ENCODE measurements at places on chromosomes 5 and 9.
A peak's percentile ranks its signal among the peaks of the same experiment; 100 is the strongest.

DNA sequence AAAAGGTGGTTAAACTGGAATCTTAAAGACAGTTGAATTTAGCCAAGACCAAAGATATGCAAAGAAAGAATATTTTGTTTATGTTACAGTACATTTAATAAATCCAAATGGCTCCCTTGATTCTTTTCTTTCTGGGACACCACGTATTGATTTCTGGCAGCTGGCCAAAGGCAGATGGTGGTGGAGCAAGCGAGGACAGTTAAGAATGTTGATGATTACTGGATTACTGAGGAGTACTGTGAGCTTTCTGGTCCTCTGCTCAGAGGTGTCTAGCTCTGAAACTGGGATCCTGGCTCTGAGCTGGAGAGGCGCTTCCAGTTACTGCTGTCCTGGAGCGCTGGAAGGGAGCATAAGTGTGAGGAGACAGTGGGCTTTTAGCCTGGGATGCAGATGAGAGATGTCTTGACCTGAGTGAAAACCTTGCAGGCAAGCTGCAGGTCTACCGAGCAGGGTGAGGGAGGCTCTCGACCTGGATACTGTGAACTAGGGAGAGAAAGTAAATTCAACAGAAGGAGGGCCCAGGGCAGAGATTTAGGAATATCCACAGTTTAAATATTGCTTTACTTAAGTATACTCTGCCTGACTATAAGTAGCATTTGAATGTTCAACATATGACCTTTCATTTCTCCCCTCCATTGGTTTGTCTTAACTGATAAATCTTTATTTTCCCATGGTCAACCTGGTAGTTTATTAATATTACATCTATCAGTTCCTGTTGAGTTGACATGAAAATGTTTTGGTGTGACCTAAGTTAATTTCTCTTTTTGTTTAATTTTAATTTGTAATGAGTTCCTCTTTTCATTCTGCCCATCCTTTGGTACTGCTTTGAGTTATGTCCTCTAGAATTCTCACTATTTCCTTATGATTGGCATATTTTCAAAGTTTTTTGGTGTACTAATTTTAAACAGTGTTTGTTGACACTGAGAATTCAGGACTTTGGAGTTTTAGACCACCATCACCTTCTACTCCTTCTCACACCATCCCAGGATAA, 3.7 kb downstream of the SYK start:
- no peak for DNase-seq

- no peak for DNase-seq
Measured at GRCh38 chr5:64788156-64788555, 19.4 kb downstream of the CWC27 start.

GRCh38 chr9:33300546-33300945, 10.2 kb downstream of the NFX1 start:
- no peak for DNase-seq

DNA sequence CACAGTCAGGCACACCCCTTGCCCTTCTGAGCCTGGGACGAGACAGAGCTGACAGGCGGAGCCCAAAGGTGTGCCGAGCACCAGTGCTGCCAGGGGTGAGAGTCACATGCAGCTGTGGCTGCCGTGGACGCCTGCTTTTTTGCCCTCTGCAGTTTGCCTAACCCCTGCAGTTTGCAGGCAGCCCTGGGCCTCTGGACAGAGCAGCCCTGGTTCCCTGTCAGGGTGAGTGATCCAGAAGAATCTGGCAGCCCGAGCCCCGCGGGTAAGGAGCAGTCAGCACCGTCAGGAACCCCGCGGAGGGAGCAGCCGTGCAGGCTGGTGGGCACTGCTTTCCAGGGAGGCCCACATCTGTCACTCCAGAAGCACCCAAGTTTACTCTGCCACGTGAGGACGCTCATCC, 30.3 kb downstream of the CEP72 start:
- no peak for DNase-seq

- DNase-seq = peak; percentile 46
Measured at GRCh38 chr9:105245029-105245890, 809 bp downstream of the SLC44A1 start.

DNA sequence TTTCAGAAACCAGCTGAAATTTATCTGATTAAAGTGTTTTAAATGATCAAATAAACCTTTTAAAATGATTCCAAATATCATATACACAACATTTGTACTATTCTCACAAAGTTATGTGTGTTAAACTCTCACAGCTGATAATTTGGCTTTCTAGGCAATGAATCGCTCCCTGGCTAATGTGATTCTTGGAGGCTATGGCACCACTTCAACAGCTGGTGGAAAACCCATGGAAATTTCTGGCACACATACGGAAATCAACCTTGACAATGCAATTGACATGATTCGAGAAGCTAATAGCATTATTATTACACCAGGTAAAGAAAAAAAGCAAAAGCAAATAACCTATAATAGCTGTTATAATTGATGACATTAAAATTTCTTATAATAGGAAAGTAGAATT, 72.4 kb downstream of the NNT start:
- no peak for DNase-seq

DNA sequence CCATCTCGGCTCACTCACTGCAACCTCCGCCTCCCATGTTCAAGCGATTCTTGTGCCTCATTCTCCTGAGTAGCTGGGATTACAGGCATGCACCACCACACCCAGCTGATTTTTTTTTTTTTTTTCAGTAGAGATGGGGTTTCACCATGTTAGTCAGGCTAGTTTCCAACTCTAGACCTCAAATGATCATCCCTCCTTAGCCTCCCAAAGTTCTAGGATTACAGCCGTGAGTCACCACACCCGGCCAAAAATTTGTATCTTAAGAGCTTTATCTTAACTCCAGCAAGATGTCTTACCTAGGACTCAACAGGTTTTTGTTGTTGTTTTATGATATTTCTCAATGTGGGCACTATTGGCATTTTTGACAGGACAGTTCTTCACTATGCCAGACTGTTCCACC, 27.9 kb downstream of the LYRM7 start:
- no peak for DNase-seq

DNA sequence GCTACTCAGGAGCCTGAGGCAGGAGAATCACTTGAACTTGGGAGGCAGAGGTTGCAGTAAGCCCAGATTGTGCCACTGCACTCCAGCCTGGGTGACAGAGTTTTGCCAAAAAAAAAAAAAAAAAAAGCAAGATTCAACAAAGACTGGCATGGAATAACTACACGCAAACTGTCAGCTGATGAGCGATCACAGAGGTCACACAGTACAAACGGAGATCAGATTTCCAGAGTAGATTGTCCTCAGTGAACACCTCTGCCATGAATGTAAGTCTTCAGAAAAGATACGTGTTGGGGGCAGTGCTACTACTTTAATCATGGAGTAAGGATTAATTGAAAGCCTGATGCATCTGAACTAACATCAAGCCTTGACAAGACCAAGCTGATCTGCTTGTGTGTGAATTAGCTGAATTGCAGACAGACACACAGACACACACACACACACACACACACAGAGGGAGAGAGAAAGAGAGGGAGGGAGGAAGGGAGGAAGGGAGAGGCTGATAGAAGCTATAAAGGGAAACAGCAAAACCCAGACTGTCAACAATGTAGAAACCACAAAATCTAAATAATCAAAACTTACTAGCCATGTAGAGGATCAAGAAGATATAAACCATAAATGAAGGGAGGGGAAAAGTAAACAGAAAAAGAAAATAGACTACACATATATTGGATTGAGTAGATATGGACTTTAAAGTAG, 222.9 kb upstream of the ZNF462 start:
- no peak for DNase-seq

- no peak for DNase-seq
Measured at GRCh38 chr5:2888520-2889060, 137.1 kb upstream of the IRX2 start.

- DNase-seq = no peak
Measured at GRCh38 chr5:75862872-75863271, 145.6 kb upstream of the POC5 start.

DNA sequence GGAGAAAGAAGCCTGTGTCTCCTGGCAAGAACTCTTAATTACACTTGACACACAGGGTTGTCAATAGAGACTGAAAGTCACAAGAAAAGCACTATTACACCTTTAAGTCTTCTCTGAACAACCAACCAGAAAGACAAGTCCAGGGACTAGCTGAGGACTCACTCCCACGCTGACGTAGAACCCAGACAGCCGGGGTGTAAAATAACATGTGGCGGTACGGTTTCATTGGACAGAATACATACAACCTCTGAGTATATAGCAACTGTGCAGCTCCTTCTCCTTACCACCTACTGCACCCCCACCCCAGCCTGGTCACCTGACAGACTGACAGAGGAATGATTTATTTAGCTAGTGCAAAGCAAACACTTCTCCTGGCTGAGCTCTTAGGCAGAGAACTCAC, 103.4 kb upstream of the RASEF start:
- DNase-seq = no peak

DNA sequence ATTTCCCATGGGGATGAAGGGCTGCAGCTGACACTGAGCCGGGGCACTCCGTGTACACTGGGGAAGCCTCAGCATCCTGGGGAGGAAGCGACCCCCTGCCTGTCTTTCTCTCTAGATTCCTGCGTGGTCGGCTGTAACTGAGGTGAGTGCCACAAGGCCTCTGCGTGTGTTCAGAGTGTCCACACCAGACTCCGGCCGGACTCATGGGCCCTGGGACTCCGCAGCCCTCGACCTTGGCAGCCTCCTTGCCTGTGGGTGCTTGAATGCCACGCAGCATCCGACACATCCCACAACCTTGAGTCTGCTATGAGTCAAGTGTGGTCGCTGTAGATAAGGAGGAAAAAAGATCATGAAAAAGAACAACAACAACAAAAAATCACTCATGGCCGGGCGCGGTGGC, 23.4 kb downstream of the PAEP start:
- no peak for DNase-seq

GRCh38 chr5:10501554-10502075, 59.9 kb downstream of the ROPN1L start:
- DNase-seq = no peak

DNA sequence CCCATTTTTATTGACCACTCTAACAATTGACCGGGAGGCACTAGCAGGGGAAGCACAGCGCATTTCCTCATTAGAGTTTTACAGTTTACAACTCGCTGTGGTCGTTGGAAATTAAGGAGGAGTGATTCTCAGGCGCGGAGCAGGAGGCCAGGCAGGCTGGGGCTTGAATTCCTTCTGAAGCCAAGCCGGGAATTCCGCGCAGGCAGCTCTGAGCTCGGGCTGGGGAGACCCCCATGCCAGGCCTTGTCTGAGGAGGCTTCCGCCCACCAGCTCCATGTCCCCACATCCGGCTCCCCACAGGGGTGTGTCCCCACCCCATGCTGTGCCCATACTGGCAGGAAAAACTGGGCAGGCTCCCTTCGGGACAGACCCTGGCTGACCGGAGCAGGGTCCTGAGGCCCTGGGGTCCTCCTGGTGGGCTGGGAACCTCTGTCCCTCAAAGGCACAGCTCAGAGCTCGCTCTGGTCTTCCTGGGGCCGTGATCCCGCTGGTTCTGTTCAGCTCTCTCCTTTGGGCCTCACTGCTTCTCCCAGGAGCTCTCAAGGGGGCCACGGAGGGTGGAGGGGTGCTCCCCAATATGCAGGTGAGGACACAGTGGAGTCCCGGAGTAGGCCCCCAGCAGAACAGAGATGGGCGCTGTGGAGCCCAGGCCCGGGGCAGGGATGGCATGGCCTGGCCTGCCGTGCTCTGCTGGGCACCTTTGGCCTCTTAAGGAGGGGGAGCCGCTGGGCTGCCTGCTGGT, 1.3 kb upstream of the NRARP start:
- DNase-seq = peak; percentile 16

GRCh38 chr5:141155540-141156374, 5.9 kb downstream of the PCDHB6 start:
- DNase-seq = no peak

- peak; percentile 64 for DNase-seq
Measured at GRCh38 chr5:115068239-115069086, 101.2 kb downstream of the TRIM36 start.

DNA sequence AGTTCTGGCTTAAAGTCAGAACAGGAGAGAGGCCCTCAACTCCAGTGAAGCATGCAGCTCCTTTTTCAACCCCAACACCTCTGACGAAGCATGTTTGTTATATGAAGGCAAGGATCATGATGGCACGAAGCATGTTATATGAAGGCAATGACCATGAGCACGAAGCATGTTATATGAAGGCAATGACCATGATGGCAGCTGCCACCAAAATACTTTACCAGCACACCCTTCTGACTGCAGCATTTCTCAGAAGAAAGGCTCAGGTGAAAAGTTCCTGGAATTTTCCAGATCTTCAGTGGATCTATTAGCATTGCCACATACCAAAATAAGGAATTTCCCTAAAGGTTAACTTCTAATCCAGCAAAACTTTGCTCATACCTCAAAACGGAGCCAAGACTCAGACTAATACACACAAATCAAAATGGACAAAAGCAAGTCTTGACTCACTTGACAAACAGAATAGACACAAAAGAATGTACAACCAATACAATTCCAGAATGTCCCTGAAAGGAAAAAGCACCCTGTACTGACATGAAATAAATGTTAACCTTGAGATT, 217.4 kb downstream of the FANCC start:
- DNase-seq = no peak

DNA sequence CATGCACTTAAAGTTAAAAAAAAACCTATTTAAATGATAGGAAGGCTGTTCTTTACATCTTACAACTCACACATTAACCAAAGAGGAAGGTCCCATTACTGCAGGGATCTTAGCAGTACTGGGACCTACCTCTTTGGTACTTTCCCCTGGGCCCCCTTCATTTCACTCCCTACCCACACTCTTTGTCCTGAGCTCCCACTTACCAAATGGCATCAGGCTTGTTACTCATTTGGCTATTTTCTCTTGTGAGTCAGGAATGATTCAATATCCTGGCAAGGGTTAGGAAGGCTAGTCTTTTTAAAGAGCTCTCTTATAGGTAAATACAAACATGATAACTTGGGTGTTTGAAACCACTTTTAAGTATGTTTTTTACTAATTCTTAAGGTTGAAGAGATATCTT, 117.4 kb upstream of the ELL2 start:
- DNase-seq = no peak

GRCh38 chr5:61638476-61638875, 306.4 kb downstream of the ZSWIM6 start:
- no peak for DNase-seq

DNA sequence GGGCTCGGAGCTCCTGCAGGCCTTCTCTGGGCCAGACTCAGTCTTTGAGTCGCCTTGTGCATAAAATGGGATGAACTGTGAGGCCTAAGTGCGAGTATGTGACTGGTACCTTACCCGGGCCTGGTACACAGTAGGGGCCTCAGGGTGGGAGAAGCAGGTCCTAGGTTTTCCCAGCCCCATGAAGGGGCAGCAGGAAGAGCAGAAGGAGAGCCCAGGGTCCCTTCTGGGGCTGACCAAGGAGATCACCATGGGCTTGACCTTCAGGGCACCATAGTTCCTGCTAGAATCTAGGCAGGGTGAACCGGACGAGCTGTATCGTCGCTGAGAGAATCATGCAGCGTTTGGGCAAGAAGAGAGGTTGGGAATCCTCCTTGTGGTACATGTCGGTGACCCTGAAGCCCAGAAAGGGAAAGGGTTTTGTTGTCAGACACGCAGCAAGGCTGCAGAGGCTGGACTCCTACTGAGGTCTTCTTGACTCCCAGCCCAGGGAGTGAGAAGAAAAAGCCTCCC, 373 bp upstream of the PHYKPL start:
- no peak for DNase-seq

DNA sequence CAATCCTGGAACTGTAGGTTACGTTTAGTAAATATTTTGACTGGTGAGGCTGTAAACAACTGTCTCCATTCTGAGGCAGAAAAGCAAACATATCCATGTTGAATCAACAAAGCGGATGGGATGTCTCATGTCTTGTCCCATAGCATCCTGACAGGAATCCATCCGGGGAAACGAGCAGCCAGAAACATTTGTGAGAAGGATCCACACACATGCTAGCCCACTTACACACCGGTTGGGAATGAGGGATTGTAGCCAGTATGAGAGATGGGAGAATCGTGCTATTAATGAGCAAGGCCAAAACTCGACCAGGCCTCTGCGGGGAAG, 117.5 kb downstream of the FSTL4 start:
- DNase-seq = no peak

Data from stimulated activated naive CD8-positive, alpha-beta T cell treated with anti-CD3 and anti-CD28 coated beads, Interleukin-15, amount 100 ng/mL, for 72 hours (primary cell).